Panc1 (cell line): ENCODE measurements at places on chromosomes 12 and 14. TPM values are rescaled to one million over a fixed set of nuclear protein-coding genes. Genes with fewer than 3 reads are reported as not detected.

TMEM30B gene
- total RNA-seq, result 0.10 TPM

DNA sequence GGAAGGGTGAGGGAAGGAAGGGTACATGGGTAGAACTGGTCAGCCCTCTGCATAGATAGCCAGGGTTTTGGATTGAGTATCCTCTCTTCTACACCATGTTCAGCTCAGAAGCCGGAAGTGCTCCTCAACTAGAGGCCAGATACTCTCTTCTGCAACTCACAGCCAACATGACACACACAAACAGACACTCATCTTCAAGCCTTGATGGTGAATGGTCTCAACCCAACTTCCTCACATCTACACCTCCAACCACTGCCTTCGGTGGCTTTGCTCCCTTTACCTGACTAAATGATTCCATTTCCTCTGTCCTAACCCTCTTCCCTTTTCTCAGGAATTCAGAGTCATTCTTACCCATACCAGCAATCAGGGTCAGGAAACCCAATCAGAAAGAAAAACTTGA, 7.6 kb upstream of the FKBP11 start:
- no peak for DNase-seq

AMN gene
- 0.44 TPM for total RNA-seq

DNA sequence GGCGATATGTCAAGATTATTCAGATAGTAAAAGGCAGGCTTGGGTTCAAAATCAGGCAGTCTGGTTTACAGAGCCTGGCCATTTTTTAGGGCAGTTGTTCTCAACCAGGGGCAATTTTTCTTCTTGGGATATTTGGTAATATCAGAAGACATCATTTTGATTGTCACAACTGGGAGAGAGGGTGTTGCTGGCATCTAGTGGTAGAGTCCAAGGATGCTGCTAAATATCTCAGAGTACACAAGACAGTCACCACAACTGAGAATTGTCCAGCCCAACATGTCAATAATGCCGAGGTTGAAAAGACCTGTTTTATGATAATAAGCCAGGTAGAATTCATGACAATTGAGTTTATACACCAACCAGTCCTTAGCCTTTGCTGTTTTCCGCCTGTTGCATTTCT, 733.9 kb downstream of the NRXN3 start:
- no peak for DNase-seq

OR6C2 gene
- total RNA-seq, result not detected
